ENCODE measurements at places on chromosomes 7 and 10. TPM values are rescaled to one million over a fixed set of nuclear protein-coding genes. Genes with fewer than 3 reads are reported as not detected.

GRCh38 chr7:155533827-155534690, 12.3 kb downstream of the CNPY1 start:
- DNase-seq: peak; percentile 64

Gene GNGT1
- total RNA-seq: not detected

GRCh38 chr7:142632271-142633134, 116.8 kb upstream of the PRSS1 start:
- DNase-seq: no peak

- DNase-seq: no peak
Measured at GRCh38 chr10:58943256-58943890, 233.1 kb upstream of the PHYHIPL start.

Gene MYOF
- 526 TPM for total RNA-seq

DNA sequence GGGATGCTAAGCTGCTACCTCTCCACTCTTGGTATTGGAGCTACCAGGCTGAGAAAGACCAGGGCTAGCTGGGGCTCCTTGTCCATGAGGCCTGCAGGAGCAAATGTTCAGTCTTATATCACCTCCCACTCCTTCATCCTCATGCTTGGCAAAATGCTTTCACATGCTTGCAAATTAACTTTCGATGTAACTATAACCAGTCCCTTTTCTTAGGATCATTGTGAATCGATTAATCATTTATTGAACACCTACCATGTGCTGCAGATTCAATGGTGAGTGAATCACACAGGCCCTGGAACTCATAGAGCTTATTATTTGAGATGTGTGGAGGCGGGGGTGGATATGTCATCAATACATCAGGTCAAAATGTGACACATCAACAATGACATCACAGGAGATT, 138.6 kb downstream of the EMX2 start:
- DNase-seq: no peak

- no peak for DNase-seq
Measured at GRCh38 chr10:112779025-112779770, 170.8 kb upstream of the TCF7L2 start.

Gene GHRHR
- not detected for total RNA-seq

Gene RBP3
- not detected for total RNA-seq

DNA sequence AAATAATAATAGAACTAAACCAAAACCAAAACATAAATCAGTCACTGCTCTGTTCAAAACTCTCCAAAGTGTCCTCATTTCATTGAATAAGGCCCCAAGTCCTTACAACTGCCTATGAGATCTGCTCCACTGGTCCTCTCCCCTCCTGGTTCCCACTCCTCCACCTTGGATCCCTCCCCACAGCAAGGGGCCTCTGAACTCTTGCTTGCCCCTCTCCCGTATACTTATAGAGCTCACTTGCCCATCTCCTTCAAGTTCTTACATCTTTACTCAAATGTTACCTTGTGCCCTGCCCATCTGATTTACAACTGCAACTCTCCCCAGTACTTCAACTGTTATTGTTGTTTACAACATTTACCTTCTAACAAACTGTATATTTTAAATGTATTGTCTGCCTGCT, 819 bp downstream of the POLD2 start:
- no peak for DNase-seq

- DNase-seq: no peak
Measured at GRCh38 chr7:39691821-39692220, 68.4 kb downstream of the RALA start.

GRCh38 chr10:30583778-30584415, 45.7 kb downstream of the LYZL2 start:
- DNase-seq: no peak
